ENCODE measurements at places on chromosomes 12 and 14. TPM values are rescaled to one million over a fixed set of nuclear protein-coding genes. Genes with fewer than 3 reads are reported as not detected.
A peak's percentile ranks its signal among the peaks of the same experiment; 100 is the strongest.

DNA sequence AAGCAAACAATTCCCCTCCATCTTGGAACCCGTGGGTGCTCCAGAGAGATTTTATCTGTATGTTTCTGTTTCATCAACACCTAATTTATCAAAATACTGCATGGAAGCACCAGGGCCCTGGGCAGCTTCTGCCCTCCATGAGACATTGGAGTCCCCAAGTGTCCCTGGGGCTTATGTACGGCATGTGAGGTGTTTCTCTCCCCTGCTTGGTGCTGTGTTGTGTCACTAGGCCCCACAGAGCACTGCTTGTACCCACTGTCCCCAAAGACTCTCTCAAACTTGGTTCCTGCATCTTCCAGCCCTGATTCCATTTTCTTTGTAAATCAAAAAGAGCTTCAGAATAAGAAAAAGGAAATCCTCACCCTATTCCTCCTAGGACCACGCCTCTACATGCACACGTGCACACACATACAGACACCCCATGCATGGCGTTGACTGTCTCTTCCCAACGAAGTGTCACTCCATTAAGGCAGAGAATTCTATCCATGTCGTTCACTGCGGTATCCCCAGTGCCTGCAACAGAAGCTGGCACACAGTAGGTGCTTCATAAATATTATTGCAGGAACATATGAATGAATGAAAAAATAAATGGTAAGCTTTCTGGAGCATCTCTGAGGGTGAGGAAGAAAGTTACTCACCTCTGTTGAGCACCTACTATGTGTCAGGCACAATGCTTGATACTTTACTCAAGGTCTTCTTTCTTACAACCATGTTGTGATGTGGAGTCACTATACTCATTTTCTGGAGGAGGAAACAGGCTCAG is 191.6 kb downstream of the DICER1 start:
- no peak for DNase-seq

DNA sequence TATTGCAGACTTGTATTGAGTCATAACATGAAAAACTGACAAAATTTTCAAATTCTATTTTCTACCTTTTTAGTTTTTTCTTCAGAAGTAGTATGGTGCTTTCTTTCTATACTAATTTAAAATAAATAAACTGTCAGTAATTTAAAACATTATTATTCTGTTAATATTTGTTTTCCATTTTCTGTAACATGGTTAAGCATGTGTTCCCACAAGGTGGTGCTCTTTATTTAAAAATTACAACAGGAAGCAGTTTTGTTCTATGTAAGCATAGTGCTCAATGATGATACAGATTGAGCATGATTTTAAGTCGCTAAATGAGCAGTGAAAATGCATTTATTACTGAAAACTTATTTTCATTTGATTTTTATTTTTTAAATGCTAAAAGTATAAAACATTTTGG is 114.6 kb downstream of the PPFIA2 start:
- no peak for DNase-seq

DNA sequence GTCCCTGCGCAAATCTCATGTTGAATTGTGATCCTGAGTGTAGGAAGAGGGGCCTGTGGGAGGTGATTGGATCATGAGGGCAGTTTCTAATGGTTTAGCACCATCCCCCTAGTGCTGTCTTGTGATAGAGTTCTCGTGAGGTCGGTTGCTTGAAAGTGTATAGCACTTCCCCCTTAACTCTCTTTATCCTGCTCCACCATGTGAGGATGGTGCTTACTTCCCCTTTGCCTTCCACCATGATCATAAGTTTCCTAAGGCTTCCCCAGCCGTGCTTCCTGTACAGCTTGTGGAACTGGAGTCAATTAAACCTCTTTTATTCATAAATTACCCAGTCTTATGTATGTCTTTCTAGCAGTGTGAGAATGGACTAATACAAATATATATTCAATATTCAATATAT is 303.7 kb upstream of the SEL1L start:
- no peak for DNase-seq

GRCh38 chr12:1738446-1738845 is 47.6 kb downstream of the ADIPOR2 start:
- DNase-seq = no peak

DNA sequence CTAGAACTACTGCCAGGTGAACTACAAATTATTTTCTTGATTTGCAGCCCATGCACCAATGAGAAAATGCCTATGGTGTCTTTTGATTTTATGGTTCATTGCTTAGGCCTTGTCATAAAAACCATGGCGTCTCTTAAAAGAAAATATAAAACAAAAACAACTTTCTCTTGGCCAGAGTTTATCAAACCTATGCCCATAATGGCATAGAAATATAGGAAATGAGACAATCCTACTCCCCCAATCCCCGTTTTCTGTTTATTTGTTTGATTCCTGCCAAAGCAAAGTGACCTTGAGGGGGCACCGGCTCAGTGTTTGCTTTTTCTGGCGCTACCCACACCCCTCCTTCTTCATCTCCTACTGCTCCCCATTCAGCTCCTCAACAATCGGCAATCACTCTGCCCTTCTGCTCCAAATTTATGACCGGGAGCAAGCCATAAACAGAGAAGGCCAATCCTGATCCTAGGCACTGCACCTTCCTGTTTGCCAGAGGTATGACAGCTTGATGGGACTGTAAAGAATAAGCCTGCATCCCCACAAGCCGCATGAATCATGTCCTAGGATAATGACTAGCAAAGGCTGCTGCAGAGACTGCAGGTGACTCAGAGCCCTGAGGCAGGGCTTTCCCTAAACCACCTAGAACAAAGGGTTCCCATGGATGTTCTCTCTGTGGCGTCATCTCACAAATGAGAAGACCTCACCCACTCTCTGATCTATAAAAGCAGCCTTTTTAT is 874.9 kb downstream of the NRXN3 start:
- DNase-seq = no peak

GRCh38 chr14:74571901-74572725 is 39.9 kb downstream of the LTBP2 start:
- peak; percentile 7 for DNase-seq

GRCh38 chr12:93322784-93323183 is 54.9 kb upstream of the NUDT4 start:
- no peak for DNase-seq

- no peak for DNase-seq
Observed at GRCh38 chr12:80807640-80808288, 91.1 kb downstream of the MYF5 start.

DNA sequence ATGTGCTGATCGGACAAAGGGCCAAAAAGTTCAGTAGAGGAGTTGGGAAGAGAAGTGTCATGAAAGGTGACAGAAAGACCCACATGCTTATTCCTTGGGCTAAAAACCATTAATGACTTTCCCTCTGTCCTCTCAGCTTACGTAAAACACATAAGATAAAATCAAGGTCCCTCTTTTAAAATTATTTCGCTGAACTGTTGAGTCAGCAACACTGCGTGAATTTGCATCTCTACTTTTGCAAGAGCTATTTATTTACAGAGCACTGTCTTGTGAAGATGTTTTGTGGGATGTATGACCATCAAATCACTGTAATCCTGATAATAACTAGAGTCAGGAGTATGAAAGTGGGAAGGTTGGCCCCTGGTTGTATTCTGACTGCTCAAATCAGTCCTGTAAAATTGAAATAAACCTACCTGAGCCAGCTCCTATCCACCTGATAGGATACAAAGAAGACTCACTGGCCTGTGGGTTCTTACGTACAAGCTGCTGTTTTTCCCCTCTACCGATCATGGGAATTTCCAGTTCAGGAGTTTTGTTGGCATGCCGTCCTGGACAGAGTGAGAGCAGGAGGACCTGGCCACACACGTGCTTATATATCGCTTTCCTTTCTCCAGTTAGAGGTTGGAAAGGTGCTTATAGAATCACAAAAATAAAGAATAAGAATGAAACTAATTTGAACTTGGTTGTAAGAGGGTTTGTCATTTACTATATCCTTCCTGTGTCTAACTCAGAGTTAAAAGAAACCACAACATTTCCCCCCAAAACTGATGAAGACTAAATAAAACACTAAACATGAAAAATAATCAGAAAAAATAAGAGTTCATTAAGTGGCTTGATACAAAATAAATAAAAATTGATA is 42.9 kb downstream of the IFNG-AS1 start:
- DNase-seq = no peak

DNA sequence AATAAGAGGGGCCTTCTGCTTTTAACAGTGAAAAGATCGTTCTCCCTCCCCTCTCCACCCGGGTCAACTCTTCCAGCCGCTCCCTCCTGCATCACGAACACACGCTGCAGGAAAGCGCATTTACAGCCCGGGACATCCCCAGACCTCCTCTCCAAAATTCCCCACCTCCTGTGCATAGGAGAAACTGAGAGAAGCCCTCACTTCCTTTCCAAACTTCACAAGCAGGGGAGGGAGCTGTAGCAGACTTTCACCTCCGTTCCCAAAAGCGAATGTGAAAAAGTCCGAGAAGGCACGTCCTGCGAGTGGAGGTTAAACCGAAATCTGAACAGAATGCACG is 513 bp downstream of the BCAT1 start:
- no peak for DNase-seq

DNA sequence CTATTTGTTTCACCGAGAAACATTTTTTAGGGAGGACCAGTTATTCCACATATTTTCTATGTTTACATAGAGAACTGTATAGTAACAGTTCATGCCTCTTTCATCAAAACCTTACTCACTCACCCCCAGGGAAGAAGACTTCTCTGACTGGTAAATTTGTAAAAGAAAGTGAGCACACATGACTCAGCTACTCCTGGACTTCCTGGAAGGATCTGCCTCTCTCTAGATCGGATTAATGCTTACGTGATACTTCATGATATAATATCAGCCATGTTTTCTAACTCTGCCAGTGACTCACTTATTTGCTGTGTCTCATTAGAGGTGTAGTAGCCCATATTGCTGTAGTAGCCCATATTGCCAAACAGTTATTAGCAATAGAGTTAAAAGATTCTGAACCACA is 494.3 kb upstream of the ATXN7L3B start:
- no peak for DNase-seq

DNA sequence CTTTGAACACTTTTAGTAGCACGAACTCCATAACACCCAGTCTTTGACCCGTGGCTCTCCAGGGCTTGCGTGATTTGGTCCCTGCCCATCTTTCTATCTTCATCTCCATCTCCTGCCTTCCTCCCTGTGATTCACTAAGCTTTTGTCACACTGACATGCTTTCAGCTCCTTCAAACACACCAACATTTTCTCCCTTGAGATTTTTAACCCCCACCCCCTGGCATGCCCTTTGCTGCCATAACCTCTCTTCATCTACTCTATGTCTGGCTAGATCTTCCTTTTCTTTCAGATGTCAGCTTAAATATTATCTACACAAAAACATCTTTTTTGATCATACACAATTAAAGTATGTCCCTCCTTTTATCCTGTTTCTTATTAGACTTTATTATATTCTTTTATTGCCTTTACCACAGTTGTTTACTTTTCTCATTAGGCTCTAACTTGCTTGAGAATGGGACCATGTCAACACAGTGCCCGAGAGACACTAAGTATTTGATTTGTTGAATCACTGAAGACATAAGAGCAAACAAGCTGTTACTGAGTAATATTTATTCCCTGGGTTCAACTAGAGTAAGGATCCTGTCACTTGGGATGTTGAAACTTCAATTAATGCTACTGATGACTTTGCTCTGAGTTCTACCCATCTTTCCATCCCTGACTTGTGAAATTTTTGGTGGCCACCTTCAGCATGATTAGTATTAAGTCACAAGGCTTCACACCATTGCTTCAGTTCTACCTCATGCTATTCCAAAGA is 387.3 kb downstream of the LRIG3 start:
- no peak for DNase-seq

GRCh38 chr14:58131386-58131785 is 20.6 kb downstream of the ARMH4 start:
- no peak for DNase-seq

- no peak for DNase-seq
Observed at GRCh38 chr12:1499351-1499750, 95.0 kb downstream of the FBXL14 start.

DNA sequence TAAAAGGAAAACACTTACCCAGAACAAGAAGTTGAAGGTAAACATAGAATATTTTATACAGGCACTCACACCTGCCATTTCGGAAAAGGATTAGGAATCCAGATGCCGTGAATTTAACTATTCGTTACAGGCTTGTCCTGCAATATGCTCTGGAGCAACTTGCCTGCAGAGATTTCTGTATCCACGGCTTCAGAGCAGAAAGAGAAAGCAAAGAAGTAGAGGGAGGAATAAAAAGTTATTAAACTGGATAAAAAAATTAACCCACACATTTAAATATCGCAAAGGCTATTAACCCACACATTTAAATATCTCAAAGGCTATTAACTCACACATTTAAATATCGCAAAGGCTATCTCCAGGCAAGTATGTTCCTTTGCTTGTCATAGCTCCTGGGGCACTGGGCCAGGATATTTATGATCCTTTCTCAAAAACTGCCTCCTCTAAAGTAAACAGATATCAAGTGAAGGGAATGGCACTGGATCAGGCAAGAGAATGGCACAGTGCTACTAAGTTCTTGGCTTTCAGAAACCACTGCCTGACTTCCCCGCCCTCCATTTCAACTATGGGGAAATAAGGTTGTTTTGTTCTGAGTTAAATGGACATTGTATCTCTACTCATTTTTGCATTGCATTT is at the start of gene TSPAN8:
Gene TSPAN8 (minus strand): TSS at position 399 of the 633 bp plus-strand sequence. CDS start 321 bp downstream, at position 78.
- DNase-seq = peak; percentile 80

GRCh38 chr14:105659935-105660527 is 133.6 kb downstream of the TMEM121 start:
- no peak for DNase-seq

DNA sequence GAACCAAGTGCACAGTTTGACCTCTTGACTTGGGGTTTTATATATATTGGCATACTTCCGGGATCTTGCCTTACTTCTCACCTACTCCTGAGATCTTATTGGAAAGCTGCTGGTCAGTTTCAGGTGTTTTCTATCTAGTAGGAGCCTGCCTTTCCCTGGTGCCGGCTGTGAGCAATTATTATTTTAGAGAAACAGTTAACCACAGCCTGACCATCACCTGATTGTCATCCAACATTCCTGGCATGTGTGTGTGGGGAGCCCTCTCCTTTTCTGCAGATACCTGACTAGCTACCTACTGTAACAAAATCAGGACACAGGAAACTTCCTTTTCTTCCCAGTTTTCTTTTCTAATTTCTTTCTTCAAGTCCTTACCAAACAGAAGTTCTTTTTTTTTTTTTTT is 220.4 kb downstream of the ATP23 start:
- no peak for DNase-seq

DNA sequence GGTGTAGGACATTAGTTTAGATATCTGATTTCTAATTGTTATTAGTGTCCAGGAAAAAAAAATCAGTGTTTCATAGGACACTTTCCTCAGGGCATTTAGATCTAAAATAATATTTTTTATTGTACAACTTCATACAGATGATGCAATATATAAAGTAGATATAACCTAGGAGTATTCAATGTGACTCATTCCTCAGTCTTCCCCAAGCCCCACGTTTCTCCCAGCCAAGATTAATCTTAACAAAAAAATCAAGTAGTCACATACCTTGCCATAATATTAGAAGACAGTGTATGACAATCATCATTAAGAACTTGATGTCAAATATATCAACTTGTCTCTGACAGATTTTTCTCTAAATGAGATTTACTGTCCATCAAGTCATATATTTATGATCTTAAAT is 37.1 kb downstream of the PPFIA2 start:
- no peak for DNase-seq

Gene NANOG
- not detected for total RNA-seq

Gene ABCB9
- total RNA-seq = 19.8 TPM

Gene KRT82
- total RNA-seq = not detected

Gene RTL1
- total RNA-seq = not detected

Gene CYP27B1
- total RNA-seq = not detected

Gene APOF
- total RNA-seq = not detected

Gene ACOT2
- total RNA-seq = 76.9 TPM

Gene PTPN21
- total RNA-seq = 20.8 TPM

Gene IRAK3
- total RNA-seq = 3.0 TPM

Gene ALX1
- total RNA-seq = not detected

Gene SDR9C7
- not detected for total RNA-seq

Measured in Peyer's patch (tissue), 4 donors.